Adipose tissue (tissue), 3 donors: ENCODE measurements at places on chromosomes 4 and X. TPM values are rescaled to one million over a fixed set of nuclear protein-coding genes. Genes with fewer than 3 reads are reported as not detected.

The SNX25 gene
- polyA plus RNA-seq: 5.5 TPM

The TMSB15B gene
- 0.95 TPM for polyA plus RNA-seq

The CDX4 gene
- not detected for polyA plus RNA-seq

The PABPC1L2A gene
- not detected for polyA plus RNA-seq

The INTU gene
- 5.0 TPM for polyA plus RNA-seq

The GAGE2A gene
- polyA plus RNA-seq: not detected

The TSC22D3 gene
- polyA plus RNA-seq: 139 TPM

The LONRF3 gene
- polyA plus RNA-seq: 3.0 TPM

The SPIN2A gene
- polyA plus RNA-seq: 0.48 TPM

The ATP10D gene
- polyA plus RNA-seq: 3.4 TPM

The P2RY4 gene
- polyA plus RNA-seq: not detected

The GPC4 gene
- 7.2 TPM for polyA plus RNA-seq

The ADGRG2 gene
- polyA plus RNA-seq: 1.4 TPM

The DMP1 gene
- not detected for polyA plus RNA-seq

The RBMXL3 gene
- not detected for polyA plus RNA-seq

The FOXR2 gene
- not detected for polyA plus RNA-seq

The MAGEC1 gene
- not detected for polyA plus RNA-seq

The UGT2B10 gene
- not detected for polyA plus RNA-seq

The GLRA3 gene
- polyA plus RNA-seq: not detected

The CFI gene
- polyA plus RNA-seq: 19.2 TPM

The ARHGAP24 gene
- polyA plus RNA-seq: 10.3 TPM

The SSX2B gene
- not detected for polyA plus RNA-seq

The PPEF2 gene
- polyA plus RNA-seq: not detected

The UGT2A1 gene
- not detected for polyA plus RNA-seq

The SLC25A31 gene
- not detected for polyA plus RNA-seq

The CTAG1B gene
- polyA plus RNA-seq: not detected

The GAB3 gene
- 2.7 TPM for polyA plus RNA-seq

The RAB9B gene
- polyA plus RNA-seq: 0.40 TPM

The PDGFC gene
- polyA plus RNA-seq: 17.2 TPM

The GAGE12H gene
- polyA plus RNA-seq: not detected

The FDCSP gene
- not detected for polyA plus RNA-seq

The ZXDB gene
- polyA plus RNA-seq: 3.5 TPM

The AP1AR gene
- 4.7 TPM for polyA plus RNA-seq

The RS1 gene
- polyA plus RNA-seq: not detected

The MAGEB6 gene
- not detected for polyA plus RNA-seq

The LARP7 gene
- 30.5 TPM for polyA plus RNA-seq

The MAGED4B gene
- polyA plus RNA-seq: 5.5 TPM

The PWWP3B gene
- polyA plus RNA-seq: 1.4 TPM

The GC gene
- 0.49 TPM for polyA plus RNA-seq

The CACNA1F gene
- polyA plus RNA-seq: 0.10 TPM

The CLGN gene
- polyA plus RNA-seq: 0.10 TPM

The AR gene
- polyA plus RNA-seq: 5.3 TPM

The SSX4 gene
- not detected for polyA plus RNA-seq

The MXRA5 gene
- 1.2 TPM for polyA plus RNA-seq

The ADGRL3 gene
- polyA plus RNA-seq: 0.10 TPM

The DMRTC1B gene
- 0.94 TPM for polyA plus RNA-seq

The MUC7 gene
- polyA plus RNA-seq: not detected

The AASDH gene
- polyA plus RNA-seq: 4.2 TPM

The FGF5 gene
- polyA plus RNA-seq: 6.2 TPM
